Immature natural killer cell (primary cell): ENCODE measurements at places on chromosomes 13 and 19. TPM values are rescaled to one million over a fixed set of nuclear protein-coding genes. Genes with fewer than 3 reads are reported as not detected.
A peak's percentile ranks its signal among the peaks of the same experiment; 100 is the strongest.

The IRGC gene
- polyA plus RNA-seq, result 0.13 TPM

The SLC7A9 gene
- not detected for polyA plus RNA-seq

The CASP14 gene
- polyA plus RNA-seq, result not detected

DNA sequence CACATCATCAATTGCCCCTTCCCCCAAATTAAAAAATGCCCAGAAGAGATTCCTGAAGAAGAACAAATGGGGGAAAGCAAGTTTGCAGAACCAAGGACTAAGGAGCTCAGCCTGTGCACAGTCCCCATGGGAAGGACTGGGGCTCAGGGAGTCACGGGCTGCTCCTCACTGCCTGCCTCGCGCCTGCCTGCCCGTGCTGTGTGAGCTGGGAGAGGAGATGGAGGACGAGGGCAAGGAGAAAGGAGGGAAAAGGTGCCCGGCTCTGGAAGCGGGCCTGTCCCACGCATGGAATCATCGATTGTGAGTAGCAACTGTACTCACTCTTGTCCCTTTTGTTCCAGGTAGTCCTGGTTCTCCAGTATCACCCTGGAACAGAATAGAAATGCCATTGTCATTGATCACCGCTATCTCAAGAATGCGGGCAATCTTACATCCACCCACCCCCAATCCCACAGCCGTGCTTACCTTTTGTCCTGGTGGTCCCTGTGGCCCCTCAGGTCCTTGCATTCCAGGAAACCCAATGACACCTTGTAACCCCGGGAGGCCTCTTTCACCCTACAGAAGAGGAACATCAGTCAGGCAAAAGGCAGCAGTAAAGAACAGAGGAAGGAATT lies 93.4 kb downstream of the COL4A1 start:
- no peak overlapping the region for H3K27ac ChIP-seq
- H3K36me3 ChIP-seq, result no peaks in the 10 kb centered on the region
- no peak for DNase-seq
- no peak overlapping the region for H3K4me3 ChIP-seq
- no peaks in the 10 kb centered on the region for H3K4me1 ChIP-seq
- peaks cover 3% of the 10 kb centered on the region for H3K27me3 ChIP-seq

DNA sequence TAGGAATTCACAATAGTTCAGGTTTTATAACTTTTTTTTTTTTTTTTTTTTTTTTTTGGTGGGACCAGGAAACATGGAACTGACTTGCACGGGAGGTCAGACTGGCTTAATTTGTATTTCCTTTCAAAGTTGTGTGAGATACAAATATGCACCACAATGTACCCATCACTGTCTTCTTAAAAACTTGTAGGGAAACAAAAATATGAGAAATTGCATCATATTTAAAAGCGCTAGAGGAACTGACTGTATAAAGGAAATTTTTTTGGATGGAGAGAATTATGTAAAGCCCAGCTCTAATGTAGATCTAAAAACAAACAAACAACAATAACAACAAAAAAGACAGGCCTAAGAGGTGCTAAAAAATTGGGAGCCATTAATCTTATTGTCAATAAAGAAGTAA lies 246.5 kb downstream of the DCT start:
- peaks cover 15% of the 10 kb centered on the region for H3K4me1 ChIP-seq
- DNase-seq, result no peak
- H3K27me3 ChIP-seq, result peaks cover 3% of the 10 kb centered on the region

DNA sequence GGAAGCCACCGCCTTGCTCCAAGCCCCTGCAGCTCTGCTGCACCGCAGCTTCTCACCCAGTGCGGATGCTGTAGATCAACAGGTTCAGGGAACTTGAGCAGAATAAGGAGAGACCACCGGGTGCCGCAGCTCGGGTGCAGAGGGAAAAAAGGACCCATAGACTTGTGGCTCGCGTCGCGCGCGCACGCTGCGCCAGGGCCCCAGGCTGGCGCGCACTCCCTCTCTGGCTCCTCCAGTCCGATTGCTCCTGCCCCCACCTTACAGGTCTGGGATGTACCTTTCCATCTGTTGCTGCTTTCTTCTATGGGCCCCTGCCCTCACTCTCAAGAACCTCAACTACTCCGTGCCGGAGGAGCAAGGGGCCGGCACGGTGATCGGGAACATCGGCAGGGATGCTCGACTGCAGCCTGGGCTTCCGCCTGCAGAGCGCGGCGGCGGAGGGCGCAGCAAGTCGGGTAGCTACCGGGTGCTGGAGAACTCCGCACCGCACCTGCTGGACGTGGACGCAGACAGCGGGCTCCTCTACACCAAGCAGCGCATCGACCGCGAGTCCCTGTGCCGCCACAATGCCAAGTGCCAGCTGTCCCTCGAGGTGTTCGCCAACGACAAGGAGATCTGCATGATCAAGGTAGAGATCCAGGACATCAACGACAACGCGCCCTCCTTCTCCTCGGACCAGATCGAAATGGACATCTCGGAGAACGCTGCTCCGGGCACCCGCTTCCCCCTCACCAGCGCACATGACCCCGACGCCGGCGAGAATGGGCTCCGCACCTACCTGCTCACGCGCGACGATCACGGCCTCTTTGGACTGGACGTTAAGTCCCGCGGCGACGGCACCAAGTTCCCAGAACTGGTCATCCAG lies 964 bp downstream of the PCDH17 start:
- peak overlapping the region; percentile 70 for H3K4me3 ChIP-seq
- H3K36me3 ChIP-seq, result peaks cover 6% of the 10 kb centered on the region
- peaks cover 10% of the 10 kb centered on the region for H3K4me1 ChIP-seq
- DNase-seq, result no peak
- no peak overlapping the region for H3K27ac ChIP-seq
- peaks cover 28% of the 10 kb centered on the region for H3K27me3 ChIP-seq

- DNase-seq, result no peak
- H3K27me3 ChIP-seq, result peaks cover 4% of the 10 kb centered on the region
- H3K27ac ChIP-seq, result peak overlapping the region; percentile 85
- peaks cover 20% of the 10 kb centered on the region for H3K4me1 ChIP-seq
- H3K4me3 ChIP-seq, result no peak overlapping the region
These were observed 90.1 kb downstream of the ELF1 start for GRCh38 chr13:40928980-40929379.

- H3K4me1 ChIP-seq, result peaks cover 11% of the 10 kb centered on the region
- H3K36me3 ChIP-seq, result no peaks in the 10 kb centered on the region
- DNase-seq, result no peak
- no peak overlapping the region for H3K4me3 ChIP-seq
- peaks cover 3% of the 10 kb centered on the region for H3K27me3 ChIP-seq
These were observed 430.3 kb downstream of the ZNF536 start for GRCh38 chr19:30802424-30803013.

DNA sequence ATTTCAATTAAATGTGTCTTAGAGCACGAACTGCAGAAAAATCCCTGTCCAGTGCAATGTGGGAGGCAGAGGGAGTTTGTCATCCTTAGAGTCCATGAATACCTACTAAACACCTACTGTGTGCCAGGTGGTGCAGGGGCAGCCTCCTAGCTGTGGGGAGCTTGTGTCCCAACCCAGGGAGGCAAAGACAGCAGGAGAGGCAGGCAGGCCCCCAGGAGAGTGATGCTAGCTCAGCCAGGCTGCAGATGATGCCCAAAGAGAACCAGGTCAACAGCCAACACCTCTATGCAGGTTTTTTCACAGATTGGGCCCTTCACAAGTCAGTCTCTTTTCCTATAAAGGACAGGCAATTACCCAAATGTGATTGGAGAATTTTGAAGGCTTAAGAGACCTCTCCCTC lies 108.2 kb upstream of the UQCRFS1 start:
- DNase-seq, result no peak
- H3K4me1 ChIP-seq, result no peaks in the 10 kb centered on the region
- peaks cover 4% of the 10 kb centered on the region for H3K27me3 ChIP-seq
- H3K36me3 ChIP-seq, result no peaks in the 10 kb centered on the region
- no peak overlapping the region for H3K4me3 ChIP-seq

DNA sequence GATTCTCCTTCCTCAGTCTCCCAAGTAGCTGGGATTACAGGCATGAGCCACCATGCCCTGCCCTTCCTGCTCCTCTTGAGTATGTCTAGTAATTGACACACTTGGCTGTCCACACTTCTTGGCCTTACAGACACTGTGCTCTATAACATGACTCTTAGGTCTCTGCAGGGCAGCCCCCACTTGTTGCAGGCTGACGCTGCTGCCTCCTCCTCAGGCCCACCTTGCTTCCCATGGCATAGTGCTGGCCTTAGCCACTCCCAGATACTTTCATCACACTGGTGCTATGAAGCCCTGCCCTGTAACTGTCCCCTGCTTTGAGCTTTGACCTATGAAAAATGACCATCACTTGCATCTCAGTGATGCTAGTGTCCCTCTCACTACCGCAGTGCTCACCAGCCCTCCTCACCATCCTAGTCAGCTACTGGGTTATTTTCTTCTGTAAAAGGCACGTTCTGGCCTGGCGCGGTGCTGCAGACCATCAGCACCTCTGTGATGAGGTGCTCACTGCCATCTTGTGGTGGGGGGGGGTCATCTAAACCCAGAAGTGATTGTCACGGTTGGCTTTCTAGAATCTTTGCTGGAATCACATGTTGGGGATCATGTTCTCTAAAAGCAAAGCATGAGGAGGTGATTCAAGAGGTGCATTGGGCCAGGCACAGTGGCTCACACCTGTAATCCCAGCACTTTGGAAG lies 9.8 kb downstream of the ERICH4 start:
- H3K4me1 ChIP-seq, result peaks cover 5% of the 10 kb centered on the region
- peaks cover 26% of the 10 kb centered on the region for H3K27me3 ChIP-seq
- no peak overlapping the region for H3K4me3 ChIP-seq
- H3K36me3 ChIP-seq, result no peaks in the 10 kb centered on the region
- H3K27ac ChIP-seq, result no peak overlapping the region
- DNase-seq, result no peak

GRCh38 chr13:109626386-109627171 lies 159.8 kb downstream of the IRS2 start:
- no peak overlapping the region for H3K4me3 ChIP-seq
- H3K27me3 ChIP-seq, result peaks cover 3% of the 10 kb centered on the region
- DNase-seq, result no peak
- H3K27ac ChIP-seq, result no peak overlapping the region

DNA sequence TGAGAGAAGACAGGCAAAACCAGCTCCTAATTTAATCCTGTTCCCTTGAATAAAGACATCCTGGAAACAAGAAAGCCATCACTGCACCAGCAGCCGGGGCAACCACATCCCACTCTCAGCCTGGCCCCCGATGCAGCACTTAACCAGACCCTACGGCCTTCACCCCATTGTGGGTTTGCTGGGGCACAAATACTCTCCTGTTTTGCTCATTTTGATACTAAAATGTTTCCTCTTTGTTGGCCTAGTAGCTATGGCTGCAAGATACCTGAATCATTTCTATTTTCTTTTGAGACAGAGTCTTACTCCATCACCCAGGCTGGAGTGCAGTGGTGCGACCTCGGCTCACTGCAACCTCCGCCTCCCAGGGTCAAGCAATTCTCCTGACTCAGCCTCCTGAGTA lies 28.4 kb downstream of the ANKRD27 start:
- no peak for DNase-seq
- no peak overlapping the region for H3K4me3 ChIP-seq
- H3K27ac ChIP-seq, result no peak overlapping the region
- H3K27me3 ChIP-seq, result no peaks in the 10 kb centered on the region
- H3K36me3 ChIP-seq, result peaks cover 43% of the 10 kb centered on the region
- H3K4me1 ChIP-seq, result peaks cover 21% of the 10 kb centered on the region
